ENCODE measurements at places on chromosomes 1 and 21. TPM values are rescaled to one million over a fixed set of nuclear protein-coding genes. Genes with fewer than 3 reads are reported as not detected.

DNA sequence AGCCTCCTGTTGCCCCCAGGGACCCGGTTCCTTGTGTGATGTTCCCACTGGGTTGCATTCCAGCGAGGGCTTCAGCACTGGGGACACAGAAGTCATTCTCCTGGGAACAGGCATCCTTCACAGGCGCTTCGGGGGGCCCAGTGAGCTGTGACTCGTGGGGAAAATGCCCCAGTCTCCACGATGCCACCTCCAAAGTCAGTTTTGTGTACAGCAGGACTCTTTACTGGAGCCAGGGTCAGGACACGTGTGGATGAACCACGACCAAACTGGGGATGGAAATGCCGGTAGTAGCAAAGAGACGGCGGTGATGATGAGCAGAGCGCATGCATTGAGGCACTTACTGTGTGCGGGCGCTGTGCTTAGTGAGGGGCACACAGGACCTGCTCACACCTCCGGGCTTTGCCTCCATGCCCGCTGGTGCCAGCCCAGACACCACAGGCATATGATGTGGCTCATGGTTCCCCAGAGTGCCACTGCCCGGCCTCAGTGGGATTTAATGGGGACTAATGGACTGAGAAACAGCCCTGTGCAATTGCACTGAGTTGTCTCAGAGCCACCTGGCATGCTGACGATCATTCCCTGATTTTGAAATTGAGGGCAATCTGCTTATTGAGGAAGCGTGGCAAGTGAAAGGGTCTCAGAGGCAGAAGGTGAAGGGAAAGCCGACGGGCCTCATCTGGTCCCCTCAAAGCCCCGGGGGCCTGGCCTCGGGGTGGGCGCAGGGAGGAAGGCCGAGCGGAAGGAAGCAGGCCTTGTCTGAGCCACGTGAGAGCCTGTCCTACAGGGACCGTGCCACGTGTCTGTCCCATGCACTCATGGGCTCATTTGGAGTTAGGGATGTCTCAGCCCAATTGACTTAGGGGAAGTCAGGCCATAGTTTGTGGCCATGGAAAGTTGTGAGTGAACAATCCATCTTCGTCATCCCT is 91.4 kb downstream of the PDE9A start:
- no peaks in the 10 kb centered on the region for H3K4me1 ChIP-seq
- H3K27me3 ChIP-seq: no peaks in the 10 kb centered on the region
- DNase-seq: no peak
- H3K36me3 ChIP-seq: no peaks in the 10 kb centered on the region

- peak; percentile 91 for DNase-seq
- H3K27ac ChIP-seq: no peak overlapping the region
- H3K4me3 ChIP-seq: no peak overlapping the region
- H3K36me3 ChIP-seq: no peaks in the 10 kb centered on the region
- no peaks in the 10 kb centered on the region for H3K27me3 ChIP-seq
These were observed 143.2 kb downstream of the KCTD3 start for GRCh38 chr1:215710036-215710898.

GRCh38 chr1:6646499-6647148 is 22.0 kb downstream of the THAP3 start:
- H3K4me1 ChIP-seq: no peaks in the 10 kb centered on the region
- H3K27me3 ChIP-seq: no peaks in the 10 kb centered on the region
- H3K27ac ChIP-seq: no peak overlapping the region
- peak; percentile 82 for DNase-seq
- H3K4me3 ChIP-seq: no peak overlapping the region

DNA sequence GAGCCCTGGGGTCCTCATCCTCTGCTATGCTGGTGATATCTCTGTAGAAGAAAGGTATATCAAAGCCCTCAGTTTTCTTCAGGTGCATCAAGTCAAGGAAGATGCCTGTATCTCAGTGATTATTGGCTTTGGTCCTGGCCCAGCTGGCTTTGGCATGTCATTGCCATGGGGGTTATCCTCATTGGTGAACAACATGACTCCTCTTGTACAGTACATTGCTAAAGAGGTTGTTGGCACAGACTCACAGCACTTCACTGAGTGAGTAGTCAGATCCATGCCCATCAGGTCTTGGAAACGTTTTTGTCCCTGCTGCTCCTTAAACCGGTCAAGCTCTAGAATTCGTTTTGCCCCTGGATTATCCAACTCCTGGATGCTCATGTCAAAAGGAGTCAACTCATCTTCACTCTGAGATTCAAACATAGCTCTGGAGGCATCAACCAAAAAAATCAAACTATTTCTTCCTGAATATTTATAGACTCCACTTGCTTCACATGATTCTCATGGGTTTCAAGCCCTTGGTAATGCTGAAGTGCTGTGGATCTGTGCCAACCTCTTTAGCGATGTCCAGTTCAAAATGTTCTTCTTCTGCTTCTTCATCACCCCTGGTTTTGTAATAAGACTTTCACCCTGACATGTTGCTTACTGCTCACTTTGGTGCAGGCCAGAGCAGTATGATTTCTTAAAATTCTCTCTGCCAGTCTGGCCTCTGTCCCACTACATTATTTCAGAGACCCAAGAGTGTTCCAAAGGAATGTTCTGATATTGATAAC is 43.0 kb upstream of the RAB3GAP2 start:
- no peaks in the 10 kb centered on the region for H3K27me3 ChIP-seq

GRCh38 chr1:51558375-51558924 is 39.4 kb upstream of the EPS15 start:
- H3K4me3 ChIP-seq: no peak overlapping the region
- no peak overlapping the region for H3K27ac ChIP-seq
- H3K36me3 ChIP-seq: no peaks in the 10 kb centered on the region
- H3K27me3 ChIP-seq: no peaks in the 10 kb centered on the region

DNA sequence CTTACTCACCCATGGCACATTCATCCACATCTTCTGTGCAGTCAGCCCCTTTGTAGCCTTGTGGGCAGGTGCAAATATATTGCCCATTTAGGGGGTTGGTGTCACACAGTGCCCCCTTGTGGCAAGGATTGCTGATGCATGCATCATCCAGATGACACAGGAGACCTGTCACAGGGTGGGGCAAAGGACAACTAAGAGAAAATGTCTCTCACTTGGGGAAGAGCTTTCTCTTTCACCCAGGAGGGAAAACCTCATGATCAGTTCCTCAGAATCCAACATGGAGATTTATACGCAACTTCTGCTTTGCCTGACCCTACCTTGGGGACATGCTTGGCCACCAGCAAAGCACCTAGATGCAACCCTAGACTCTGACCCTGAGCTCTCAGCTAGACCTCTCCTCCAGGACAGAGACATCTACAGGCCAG is 71.8 kb upstream of the ADAM30 start:
- H3K27ac ChIP-seq: no peak overlapping the region
- no peaks in the 10 kb centered on the region for H3K4me1 ChIP-seq
- peak; percentile 89 for DNase-seq
- H3K27me3 ChIP-seq: no peaks in the 10 kb centered on the region

DNA sequence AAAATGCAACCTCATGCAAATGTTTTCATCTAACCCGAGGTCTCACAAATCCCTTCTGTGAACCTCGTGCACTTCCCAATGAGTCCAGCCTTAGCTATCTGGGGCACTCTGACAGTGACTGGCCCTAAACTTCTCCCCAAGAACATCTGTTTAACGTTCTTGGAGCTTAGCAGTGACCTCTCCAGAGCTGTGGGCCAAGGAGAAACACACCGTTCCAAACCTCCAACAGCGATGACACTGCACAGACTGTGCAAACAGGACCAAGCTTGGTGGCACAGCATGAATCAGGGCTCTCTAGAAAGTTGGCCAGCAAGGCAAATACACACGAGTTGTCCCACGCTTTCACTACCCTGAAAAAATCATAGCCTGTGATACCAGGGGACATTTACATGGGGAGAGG is 15.8 kb downstream of the BEND5 start:
- H3K4me1 ChIP-seq: no peaks in the 10 kb centered on the region
- no peaks in the 10 kb centered on the region for H3K36me3 ChIP-seq
- no peak overlapping the region for H3K27ac ChIP-seq
- no peaks in the 10 kb centered on the region for H3K27me3 ChIP-seq
- H3K4me3 ChIP-seq: no peak overlapping the region
- DNase-seq: no peak

USH2A gene
- not detected for total RNA-seq

BMP8B gene
- not detected for total RNA-seq

CR2 gene
- not detected for total RNA-seq
